ENCODE measurements at places on chromosomes 5 and 9. TPM values are rescaled to one million over a fixed set of nuclear protein-coding genes. Genes with fewer than 3 reads are reported as not detected.

DNA sequence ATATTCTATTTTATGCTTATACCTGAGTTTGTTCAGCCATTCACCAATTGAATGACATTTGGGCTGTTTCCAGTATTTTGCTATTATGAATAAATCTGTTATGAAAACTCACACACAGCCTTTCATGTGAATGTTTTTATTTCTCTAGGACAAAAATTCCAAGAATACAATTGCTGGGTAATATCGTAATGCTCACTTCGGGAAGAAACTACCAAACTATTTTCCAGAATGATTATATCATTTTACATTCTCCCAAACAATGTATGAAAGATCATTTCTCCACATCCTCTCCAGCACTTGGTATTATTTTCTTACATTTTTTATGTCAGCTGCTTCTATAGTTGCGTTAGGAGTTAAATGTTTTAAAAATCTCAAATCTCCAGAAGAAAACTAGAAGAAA, 58.3 kb upstream of the LHFPL2 start:
- H3K27ac ChIP-seq = no peak overlapping the region
- H3K27me3 ChIP-seq = no peaks in the 10 kb centered on the region
- no peaks in the 10 kb centered on the region for H3K36me3 ChIP-seq
- no peak for DNase-seq

- no peaks in the 10 kb centered on the region for H3K4me1 ChIP-seq
- no peaks in the 10 kb centered on the region for H3K27me3 ChIP-seq
- H3K4me3 ChIP-seq = no peak overlapping the region
- no peaks in the 10 kb centered on the region for H3K36me3 ChIP-seq
- H3K27ac ChIP-seq = no peak overlapping the region
- DNase-seq = no peak
Observed at GRCh38 chr5:54593779-54594178, 76.2 kb downstream of the SNX18 start.

DNA sequence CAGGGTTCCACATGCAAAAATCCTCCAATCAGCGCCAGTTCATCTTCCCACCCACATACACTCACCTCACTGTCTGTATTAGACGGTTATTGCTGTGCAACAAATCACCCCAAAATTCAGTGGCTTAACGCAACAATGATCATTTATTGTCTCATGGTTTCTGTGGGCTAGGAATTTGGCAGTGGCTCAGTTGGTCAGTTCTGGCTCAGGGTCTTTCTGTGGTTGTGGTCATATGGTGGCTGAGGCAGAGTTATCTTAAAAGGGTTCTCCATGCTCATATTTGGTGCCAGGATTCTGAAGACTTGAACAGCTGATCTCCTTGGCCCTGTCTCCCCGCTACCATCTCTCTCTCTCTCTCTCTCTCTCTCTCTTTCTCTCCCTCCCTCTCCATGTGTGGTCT, 12.9 kb downstream of the ZNF618 start:
- H3K27me3 ChIP-seq = no peaks in the 10 kb centered on the region
- peaks cover 4% of the 10 kb centered on the region for H3K36me3 ChIP-seq
- DNase-seq = no peak
- H3K4me3 ChIP-seq = no peak overlapping the region
- peaks cover 31% of the 10 kb centered on the region for H3K4me1 ChIP-seq

C8G gene
- total RNA-seq = 5.9 TPM

- H3K36me3 ChIP-seq = no peaks in the 10 kb centered on the region
- no peaks in the 10 kb centered on the region for H3K27me3 ChIP-seq
- H3K4me3 ChIP-seq = no peak overlapping the region
- peaks cover 18% of the 10 kb centered on the region for H3K4me1 ChIP-seq
- H3K27ac ChIP-seq = no peak overlapping the region
Observed at GRCh38 chr5:134878403-134878802, 4.2 kb downstream of the TXNDC15 start.

- H3K27ac ChIP-seq = no peak overlapping the region
- H3K27me3 ChIP-seq = peaks cover 35% of the 10 kb centered on the region
- DNase-seq = no peak
- H3K4me3 ChIP-seq = no peak overlapping the region
- H3K4me1 ChIP-seq = no peaks in the 10 kb centered on the region
Observed at GRCh38 chr9:121620325-121620673, 31.1 kb upstream of the DAB2IP start.

DNA sequence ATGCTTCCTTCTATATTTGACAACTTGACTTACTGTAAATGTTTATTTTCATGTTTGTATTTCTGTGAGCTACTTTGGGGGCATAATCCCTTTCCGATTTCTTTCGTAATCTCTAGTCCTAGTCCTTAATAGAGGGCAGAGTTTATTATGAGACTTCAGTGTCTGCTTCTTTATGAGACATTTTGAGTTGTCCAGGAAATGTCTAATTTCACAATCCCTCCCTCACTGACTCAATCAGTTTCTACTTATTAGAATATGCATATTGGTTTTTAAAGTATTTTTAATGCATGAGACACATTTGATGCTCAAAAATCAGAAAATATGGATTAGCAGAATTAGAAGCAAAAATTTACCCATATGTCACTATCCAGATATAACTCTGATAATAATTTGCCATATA, 160.9 kb downstream of the FOCAD start:
- H3K4me1 ChIP-seq = no peaks in the 10 kb centered on the region
- DNase-seq = no peak
- H3K36me3 ChIP-seq = no peaks in the 10 kb centered on the region
- no peaks in the 10 kb centered on the region for H3K27me3 ChIP-seq

DNA sequence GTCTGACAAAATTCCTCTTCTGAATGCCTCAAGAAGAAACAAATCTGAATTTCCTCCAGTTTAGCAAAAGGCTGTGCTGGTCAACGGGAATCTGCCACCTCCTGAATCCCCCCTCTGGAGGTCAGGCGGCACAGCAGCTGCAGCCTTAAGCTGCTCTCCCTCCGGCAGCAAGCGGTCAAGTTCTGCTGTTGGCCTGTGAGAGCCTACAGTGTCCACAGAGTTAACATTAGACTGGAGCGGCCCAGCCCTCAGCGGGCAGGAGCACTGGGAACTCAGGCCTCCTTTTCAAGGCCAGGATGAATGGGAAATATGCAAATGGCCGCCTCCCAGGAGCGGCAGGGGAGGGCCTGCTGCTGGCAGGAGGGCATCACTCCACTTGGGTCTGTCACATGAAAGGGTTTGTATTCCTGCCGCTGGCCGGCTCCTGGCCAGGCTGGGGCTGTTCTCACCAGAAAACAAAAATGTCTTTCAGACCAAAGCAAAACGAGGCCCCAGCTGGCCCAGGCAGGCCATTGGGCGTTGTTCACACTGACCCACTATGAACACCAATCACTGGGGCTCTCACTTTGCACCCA, 8.2 kb downstream of the ACSL6 start:
- no peak for DNase-seq
- H3K27ac ChIP-seq = no peak overlapping the region
- no peak overlapping the region for H3K4me3 ChIP-seq
- H3K27me3 ChIP-seq = no peaks in the 10 kb centered on the region
- peaks cover 11% of the 10 kb centered on the region for H3K4me1 ChIP-seq
- H3K36me3 ChIP-seq = no peaks in the 10 kb centered on the region

DNA sequence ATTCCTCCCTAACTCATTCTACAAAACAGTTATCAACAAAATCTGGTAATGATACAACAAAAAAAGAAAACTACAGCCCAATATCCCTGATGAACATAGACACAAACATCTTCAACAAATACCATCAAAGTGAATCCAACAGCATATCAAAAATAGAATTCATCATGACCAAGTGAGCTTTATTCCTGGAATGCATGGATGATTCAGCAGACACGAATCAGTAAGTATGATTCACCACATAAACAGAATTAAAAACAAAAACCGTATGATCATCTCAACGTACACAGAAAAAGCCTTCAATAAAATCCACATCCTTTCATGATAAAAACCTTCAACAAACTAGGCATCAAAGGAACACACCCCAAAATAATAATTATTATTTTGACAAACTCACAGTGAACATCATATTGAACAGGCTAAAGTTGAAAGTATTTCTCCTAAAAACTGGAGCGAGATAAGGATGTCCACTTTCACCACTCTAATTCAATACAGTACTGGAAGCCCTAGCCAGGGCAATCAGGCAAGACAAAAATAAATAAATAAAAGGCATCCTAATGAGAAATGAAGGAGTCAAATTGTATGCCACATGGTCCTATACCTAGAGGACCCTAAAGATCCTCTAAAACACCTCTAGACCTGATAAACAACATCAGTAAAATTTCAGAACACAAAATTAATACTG, 305.1 kb upstream of the RGMB start:
- H3K27ac ChIP-seq = no peak overlapping the region
- DNase-seq = no peak
- no peaks in the 10 kb centered on the region for H3K27me3 ChIP-seq

OGN gene
- total RNA-seq = 0.16 TPM

GRCh38 chr5:173015192-173015591, 31.6 kb downstream of the ATP6V0E1 start:
- H3K27ac ChIP-seq = no peak overlapping the region
- H3K4me3 ChIP-seq = no peak overlapping the region
- no peak for DNase-seq
- H3K27me3 ChIP-seq = no peaks in the 10 kb centered on the region
- H3K4me1 ChIP-seq = peaks cover 14% of the 10 kb centered on the region
- H3K36me3 ChIP-seq = peaks cover 31% of the 10 kb centered on the region

DNA sequence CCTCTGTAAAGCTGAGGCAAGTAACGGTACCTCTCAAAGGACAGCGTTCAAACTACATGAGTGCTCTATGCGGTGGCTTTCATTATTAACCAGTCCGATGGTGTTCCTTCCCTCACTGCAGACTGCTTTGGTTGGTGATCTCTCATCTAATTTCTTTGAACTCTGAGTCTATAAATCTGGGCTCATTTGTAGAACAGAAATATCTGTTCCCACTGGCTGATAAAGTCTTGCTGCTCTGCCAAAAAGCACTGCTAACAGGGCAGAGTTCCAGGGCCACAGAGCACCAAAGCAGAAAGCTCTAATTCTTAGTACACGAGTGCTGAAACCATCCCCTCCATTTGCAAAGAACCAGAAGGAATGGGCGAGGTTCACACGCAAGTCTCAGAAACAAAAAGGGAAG, 81.9 kb downstream of the MED27 start:
- no peak overlapping the region for H3K27ac ChIP-seq
- H3K36me3 ChIP-seq = no peaks in the 10 kb centered on the region
- H3K4me3 ChIP-seq = no peak overlapping the region

GRCh38 chr9:93299418-93300174, 115.7 kb downstream of the WNK2 start:
- peaks cover 18% of the 10 kb centered on the region for H3K4me1 ChIP-seq
- DNase-seq = no peak
- H3K27me3 ChIP-seq = peaks cover 19% of the 10 kb centered on the region
- H3K36me3 ChIP-seq = no peaks in the 10 kb centered on the region

- no peak overlapping the region for H3K4me3 ChIP-seq
- H3K27me3 ChIP-seq = no peaks in the 10 kb centered on the region
- H3K36me3 ChIP-seq = peaks cover 20% of the 10 kb centered on the region
- H3K4me1 ChIP-seq = no peaks in the 10 kb centered on the region
- peak; percentile 59 for DNase-seq
- H3K27ac ChIP-seq = peak overlapping the region; percentile 83
Observed at GRCh38 chr5:88734983-88735382, 148.0 kb downstream of the MEF2C start.

MAMDC4 gene
- 11.0 TPM for total RNA-seq

DNA sequence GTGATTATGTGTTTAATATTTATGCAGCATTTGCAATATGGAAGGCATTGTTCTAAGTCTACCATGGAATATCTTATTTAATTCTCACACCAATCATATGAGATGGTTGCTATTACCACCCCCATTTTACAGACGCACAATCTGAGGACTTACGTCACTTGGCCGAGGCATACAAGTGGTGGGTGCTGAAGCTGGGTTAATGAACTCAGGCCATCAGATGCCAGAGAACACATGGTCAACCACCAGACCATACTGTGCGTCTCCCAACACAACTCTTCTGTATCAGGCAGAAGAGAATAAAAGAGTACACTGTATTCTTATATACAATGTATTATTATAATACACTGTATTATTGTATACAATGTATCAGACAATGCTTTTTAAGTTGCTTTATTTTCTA, 59.5 kb downstream of the ZNF366 start:
- H3K4me1 ChIP-seq = peaks cover 7% of the 10 kb centered on the region
- no peak overlapping the region for H3K4me3 ChIP-seq
- no peak for DNase-seq
- H3K27me3 ChIP-seq = no peaks in the 10 kb centered on the region

DNA sequence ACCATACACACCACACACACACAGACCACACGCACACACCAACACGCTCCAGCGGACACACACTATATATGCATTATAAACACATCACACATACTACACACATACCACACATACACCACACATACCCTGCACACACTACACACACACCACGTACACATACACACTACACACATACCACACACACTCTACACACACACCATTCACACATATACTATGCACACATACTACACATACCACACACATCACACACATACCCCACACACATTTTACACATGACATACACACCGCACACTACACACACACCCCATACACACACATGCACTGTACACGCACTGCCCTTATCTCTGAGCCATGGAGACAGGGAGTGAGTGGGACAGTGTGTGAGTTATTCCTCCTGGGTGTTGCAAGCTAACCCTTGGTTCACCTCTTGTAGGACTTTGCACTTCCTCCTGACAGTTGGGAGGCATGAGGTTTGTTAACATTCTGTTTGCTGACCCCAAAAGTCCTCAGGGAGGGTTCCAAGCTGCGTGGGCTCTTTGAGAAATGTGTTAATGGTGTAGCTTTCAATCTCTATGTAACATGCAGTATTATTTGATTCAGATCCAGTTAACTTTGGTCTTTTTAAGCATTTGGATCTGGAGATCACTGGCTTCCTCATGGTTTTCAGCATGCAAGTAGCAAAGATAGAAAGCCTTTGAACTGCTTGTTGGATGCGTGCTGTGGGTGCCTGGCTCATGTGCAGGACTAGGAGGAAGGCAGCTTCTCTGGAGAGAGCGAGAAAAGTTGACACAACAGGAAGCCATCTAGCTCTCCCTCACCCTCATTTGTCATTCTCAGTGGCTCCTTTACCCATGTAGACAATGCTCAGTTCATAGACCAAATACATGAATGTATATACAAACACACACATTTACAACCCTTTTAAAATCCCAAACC, 13.7 kb downstream of the IL31RA start:
- no peaks in the 10 kb centered on the region for H3K4me1 ChIP-seq
- no peak for DNase-seq
- no peak overlapping the region for H3K4me3 ChIP-seq
- H3K27me3 ChIP-seq = peaks cover 10% of the 10 kb centered on the region

- DNase-seq = no peak
- H3K27me3 ChIP-seq = peaks cover 14% of the 10 kb centered on the region
- no peak overlapping the region for H3K4me3 ChIP-seq
- H3K27ac ChIP-seq = no peak overlapping the region
Observed at GRCh38 chr9:114072184-114073140, 5.6 kb downstream of the AMBP start.

- H3K27me3 ChIP-seq = no peaks in the 10 kb centered on the region
- H3K36me3 ChIP-seq = peaks cover 34% of the 10 kb centered on the region
- no peak overlapping the region for H3K27ac ChIP-seq
- no peaks in the 10 kb centered on the region for H3K4me1 ChIP-seq
Observed at GRCh38 chr9:136856079-136856476, 3.9 kb downstream of the MAMDC4 start.

GRCh38 chr9:97857606-97858392, 4.8 kb downstream of the FOXE1 start:
- H3K4me3 ChIP-seq = no peak overlapping the region
- DNase-seq = no peak
- no peak overlapping the region for H3K27ac ChIP-seq
- no peaks in the 10 kb centered on the region for H3K36me3 ChIP-seq
- H3K27me3 ChIP-seq = peaks cover 45% of the 10 kb centered on the region

Data from K562 (cell line).